Endothelial cell of umbilical vein (primary cell): ENCODE measurements at places on chromosomes 12 and 14. TPM values are rescaled to one million over a fixed set of nuclear protein-coding genes. Genes with fewer than 3 reads are reported as not detected.

- H3K27ac ChIP-seq, result no peak overlapping the region
- no peaks in the 10 kb centered on the region for H3K4me1 ChIP-seq
- H3K36me3 ChIP-seq, result no peaks in the 10 kb centered on the region
- DNase-seq, result no peak
Observed at GRCh38 chr12:1853716-1854115, 33.4 kb downstream of the LRTM2 start.

GRCh38 chr12:57631566-57632072, 1.4 kb downstream of the B4GALNT1 start:
- H3K4me1 ChIP-seq, result no peaks in the 10 kb centered on the region
- H3K4me3 ChIP-seq, result no peak overlapping the region
- H3K36me3 ChIP-seq, result no peaks in the 10 kb centered on the region
- DNase-seq, result no peak
- H3K27me3 ChIP-seq, result peaks cover 35% of the 10 kb centered on the region

- H3K4me3 ChIP-seq, result no peak overlapping the region
- DNase-seq, result no peak
- H3K4me1 ChIP-seq, result no peaks in the 10 kb centered on the region
Observed at GRCh38 chr14:21229821-21230220, 39.4 kb downstream of the HNRNPC start.

GRCh38 chr14:96108061-96108795, 69.1 kb downstream of the C14orf132 start:
- H3K27me3 ChIP-seq, result no peaks in the 10 kb centered on the region
- no peak overlapping the region for H3K4me3 ChIP-seq
- no peak for DNase-seq

DNA sequence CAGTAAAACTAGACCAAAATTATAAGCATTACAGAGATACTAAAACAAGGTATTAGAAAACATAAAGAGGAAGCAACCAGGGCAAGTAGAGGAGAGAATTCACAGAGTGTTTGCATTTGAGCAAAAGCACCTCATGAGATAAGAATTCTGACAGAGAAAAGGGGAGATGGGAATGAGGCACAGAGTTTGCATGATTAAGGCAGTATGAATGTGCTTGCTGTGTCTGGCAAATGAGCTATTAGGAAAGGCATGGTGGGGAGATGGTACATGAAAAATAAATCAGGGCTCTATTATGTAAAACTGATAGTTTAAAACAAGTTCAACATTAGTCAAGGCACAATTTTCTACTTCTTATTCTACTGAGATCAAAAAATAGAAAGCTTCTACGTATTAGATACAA, 23.1 kb downstream of the GARIN6 start:
- H3K27me3 ChIP-seq, result no peaks in the 10 kb centered on the region
- no peaks in the 10 kb centered on the region for H3K36me3 ChIP-seq
- DNase-seq, result no peak
- H3K4me1 ChIP-seq, result no peaks in the 10 kb centered on the region
- H3K4me3 ChIP-seq, result no peak overlapping the region

DNA sequence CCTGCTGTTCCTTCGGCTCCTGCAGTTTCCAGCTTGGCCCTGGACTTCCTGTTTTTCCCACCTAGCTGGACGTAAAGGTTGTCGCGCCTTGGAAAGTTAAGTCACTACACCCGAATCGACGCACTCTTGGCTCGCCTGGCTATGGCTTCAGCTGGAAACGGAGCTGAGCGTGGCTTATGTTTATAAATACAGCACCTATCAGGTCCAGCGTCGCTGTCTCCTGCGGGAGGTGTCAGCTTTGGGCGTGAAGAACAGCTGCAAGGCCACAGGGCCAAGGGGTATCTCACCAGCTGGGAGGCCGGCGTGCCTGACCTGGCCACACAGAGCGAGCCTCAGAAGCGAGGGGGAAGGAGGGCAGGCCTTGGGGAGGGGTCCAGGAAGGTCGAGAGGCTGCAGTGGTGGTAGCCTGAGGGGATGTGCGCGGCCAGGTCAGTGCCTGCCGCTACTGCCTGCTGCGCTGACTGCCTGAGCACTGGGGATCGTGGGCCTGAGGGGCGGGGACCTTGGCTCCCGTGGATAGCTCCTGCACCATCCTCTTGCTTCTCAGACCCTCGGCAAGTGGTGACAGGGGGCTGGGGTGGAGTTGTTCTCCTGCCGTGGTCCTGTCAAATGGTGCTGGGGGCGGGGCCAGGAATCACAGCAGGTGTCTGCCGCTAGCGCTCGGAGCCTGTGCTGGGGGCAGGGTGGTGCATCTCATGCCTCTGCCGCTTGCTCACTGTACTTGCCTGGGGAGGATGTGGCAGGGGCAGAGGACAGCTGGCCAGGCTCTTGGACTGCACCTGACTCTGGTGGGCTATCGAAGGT, 12.5 kb downstream of the PACS2 start:
- no peak for DNase-seq
- H3K4me3 ChIP-seq, result no peak overlapping the region
- no peak overlapping the region for H3K27ac ChIP-seq
- no peaks in the 10 kb centered on the region for H3K36me3 ChIP-seq
- peaks cover 11% of the 10 kb centered on the region for H3K4me1 ChIP-seq
- H3K27me3 ChIP-seq, result no peaks in the 10 kb centered on the region

- H3K36me3 ChIP-seq, result no peaks in the 10 kb centered on the region
- no peak for DNase-seq
- H3K4me1 ChIP-seq, result peaks cover 24% of the 10 kb centered on the region
Observed at GRCh38 chr12:76451528-76451927, 103.3 kb upstream of the BBS10 start.

DNA sequence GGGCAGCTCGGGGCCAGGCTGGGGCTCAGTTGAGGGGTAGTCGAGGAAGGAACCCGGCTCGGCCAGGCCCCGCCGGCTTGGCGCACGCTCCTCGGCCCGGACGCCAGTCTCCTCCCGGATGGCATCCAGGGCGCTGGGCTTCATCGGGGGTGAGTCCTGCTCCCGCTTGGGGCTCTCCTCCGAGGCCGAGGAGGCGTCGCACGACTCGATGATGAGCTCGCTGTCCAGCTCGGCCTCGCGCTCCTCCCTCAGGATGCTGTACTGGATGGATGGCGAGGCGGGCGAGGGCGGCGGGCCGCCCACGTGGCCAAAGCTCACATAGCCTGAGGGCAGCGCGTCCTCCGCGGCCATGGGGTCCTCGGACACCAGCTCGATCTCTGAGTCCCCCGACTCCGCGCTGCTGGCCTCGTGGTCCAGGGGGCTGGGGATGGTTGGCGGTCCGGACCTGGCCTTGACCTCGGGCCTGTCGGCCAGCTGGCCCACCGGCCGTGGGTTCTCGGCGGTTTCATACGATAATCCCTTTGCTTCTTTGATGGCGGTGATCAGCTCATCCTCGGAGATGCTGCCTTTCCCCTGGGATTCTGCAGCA, 143.4 kb downstream of the RTN1 start:
- H3K4me3 ChIP-seq, result no peak overlapping the region
- H3K27ac ChIP-seq, result no peak overlapping the region
- H3K27me3 ChIP-seq, result no peaks in the 10 kb centered on the region
- no peaks in the 10 kb centered on the region for H3K36me3 ChIP-seq
- no peak for DNase-seq

GRCh38 chr14:74237441-74237840, 1.8 kb upstream of the VSX2 start:
- H3K4me1 ChIP-seq, result peaks cover 3% of the 10 kb centered on the region
- no peak overlapping the region for H3K4me3 ChIP-seq
- no peak overlapping the region for H3K27ac ChIP-seq
- H3K36me3 ChIP-seq, result no peaks in the 10 kb centered on the region
- DNase-seq, result no peak

- H3K27me3 ChIP-seq, result no peaks in the 10 kb centered on the region
- H3K4me1 ChIP-seq, result no peaks in the 10 kb centered on the region
- H3K27ac ChIP-seq, result no peak overlapping the region
- H3K36me3 ChIP-seq, result no peaks in the 10 kb centered on the region
Observed at GRCh38 chr12:131428091-131428685, 282.7 kb upstream of the SFSWAP start.

- no peaks in the 10 kb centered on the region for H3K36me3 ChIP-seq
- H3K27me3 ChIP-seq, result no peaks in the 10 kb centered on the region
- H3K4me1 ChIP-seq, result no peaks in the 10 kb centered on the region
- H3K27ac ChIP-seq, result no peak overlapping the region
- no peak for DNase-seq
Observed at GRCh38 chr14:87152693-87153092, 840.3 kb downstream of the GALC start.

DNA sequence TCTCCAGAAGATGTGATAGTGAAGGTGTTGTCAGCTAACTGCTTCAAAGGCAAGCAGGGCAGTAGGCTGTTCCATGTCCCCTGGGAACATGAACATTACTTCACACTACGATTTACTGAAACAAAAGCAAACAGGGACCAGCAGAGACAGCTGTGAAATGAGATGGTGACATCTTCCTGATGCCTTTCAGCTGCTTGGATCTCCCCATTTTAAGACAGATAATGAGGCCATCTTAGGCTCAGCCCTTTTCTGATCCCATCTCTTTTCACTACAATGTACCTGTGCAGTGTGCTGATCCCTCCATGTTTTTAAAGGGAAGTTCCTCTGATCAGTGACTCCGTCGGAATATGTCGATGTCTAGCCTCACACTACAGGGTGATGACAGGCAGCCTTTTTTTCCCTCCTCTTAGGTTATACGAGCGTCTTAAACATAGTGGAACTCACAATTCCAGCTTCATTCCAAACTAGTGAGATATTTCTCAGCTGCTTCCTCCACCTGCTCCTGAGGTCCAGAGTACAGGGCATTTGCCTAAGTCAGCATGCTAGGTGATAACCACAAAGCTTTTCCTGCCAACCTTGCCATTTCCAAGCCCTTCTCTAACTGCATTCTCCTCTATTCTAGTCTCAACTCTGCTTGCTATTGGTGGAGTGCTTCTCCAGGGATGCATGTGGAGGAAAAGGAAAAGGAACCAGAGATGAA, 87.6 kb upstream of the EGLN3 start:
- H3K27me3 ChIP-seq, result peaks cover 1% of the 10 kb centered on the region
- DNase-seq, result no peak
- H3K36me3 ChIP-seq, result no peaks in the 10 kb centered on the region
- no peak overlapping the region for H3K4me3 ChIP-seq
- peaks cover 1% of the 10 kb centered on the region for H3K4me1 ChIP-seq

DNA sequence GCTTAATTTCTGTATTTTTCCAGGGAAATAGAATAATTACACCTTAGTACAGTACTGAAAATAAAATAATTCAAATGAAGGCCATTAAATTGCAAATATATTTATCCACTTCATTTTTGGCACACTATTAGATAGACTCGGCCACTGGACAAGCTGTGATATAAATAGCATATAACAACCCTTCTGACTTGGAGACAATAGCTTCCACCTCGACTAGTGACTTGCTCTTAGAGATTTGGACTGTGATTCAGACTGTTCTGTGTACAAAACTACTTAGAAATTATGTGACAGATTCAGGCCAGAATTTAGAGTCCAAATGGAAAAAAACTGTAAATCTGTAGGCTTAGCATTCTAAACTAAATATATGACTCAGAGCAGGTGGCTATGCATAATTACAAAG, 949.9 kb downstream of the LRFN5 start:
- no peaks in the 10 kb centered on the region for H3K4me1 ChIP-seq
- H3K36me3 ChIP-seq, result no peaks in the 10 kb centered on the region
- H3K4me3 ChIP-seq, result no peak overlapping the region

TCP11L2 gene
- total RNA-seq, result 15.3 and 18.7 TPM in 2 replicates

LGALS3 gene
- total RNA-seq, result 27.8 and 33.8 TPM in 2 replicates

OR11H7 gene
- total RNA-seq, result not detected in 2 replicates

ACSS3 gene
- total RNA-seq, result 0.53 and 0.86 TPM in 2 replicates

VRTN gene
- total RNA-seq, result not detected in 2 replicates

ACRBP gene
- 0.97 and 1.3 TPM in 2 replicates for total RNA-seq

SLC17A8 gene
- total RNA-seq, result not detected in 2 replicates
